ENCODE measurements at places on chromosomes 3 and 15.

DNA sequence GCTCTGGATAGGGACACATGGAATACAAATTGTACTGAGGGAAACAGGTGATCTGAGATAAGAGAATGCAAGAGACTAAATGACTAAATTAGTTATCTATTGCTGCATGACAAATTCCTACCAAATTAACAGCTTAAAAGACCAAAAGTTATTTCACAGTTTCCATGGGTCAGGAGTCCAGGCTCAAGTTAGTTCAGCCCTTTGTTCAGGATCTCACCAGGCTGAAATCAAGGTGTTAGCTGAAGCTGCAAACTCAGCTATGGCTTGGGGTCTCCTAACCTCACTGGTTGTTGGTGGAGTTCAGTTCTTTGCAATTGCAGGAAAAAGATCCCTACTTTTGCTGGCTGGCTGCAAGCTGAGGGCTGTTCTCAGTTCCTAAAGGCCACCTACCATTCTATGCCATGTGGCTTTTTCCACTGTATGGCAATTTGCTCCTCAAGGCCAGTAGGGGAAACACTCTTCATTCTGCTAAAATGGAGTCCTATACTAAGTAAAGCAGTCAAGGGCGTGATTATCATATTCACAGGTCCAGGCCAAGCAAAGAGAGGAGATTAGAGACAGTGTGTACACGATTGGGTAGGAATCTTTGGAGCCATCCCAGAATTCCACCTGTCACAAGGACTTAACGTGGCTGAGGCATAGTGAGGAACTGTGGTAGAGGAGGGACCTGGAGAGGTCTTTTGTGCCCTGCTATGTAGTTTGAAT, 53.7 kb downstream of the THRB start:
- no peak for DNase-seq

GRCh38 chr3:94024385-94024784, 4.0 kb downstream of the STX19 start:
- no peak for DNase-seq

- no peak for DNase-seq
Measured at GRCh38 chr3:37920156-37920699, 58.5 kb downstream of the CTDSPL start.

- no peak for DNase-seq
Measured at GRCh38 chr3:156181509-156181908, 61.1 kb downstream of the KCNAB1 start.

- DNase-seq: no peak
Measured at GRCh38 chr15:78205856-78206255, 28.5 kb downstream of the ACSBG1 start.

DNA sequence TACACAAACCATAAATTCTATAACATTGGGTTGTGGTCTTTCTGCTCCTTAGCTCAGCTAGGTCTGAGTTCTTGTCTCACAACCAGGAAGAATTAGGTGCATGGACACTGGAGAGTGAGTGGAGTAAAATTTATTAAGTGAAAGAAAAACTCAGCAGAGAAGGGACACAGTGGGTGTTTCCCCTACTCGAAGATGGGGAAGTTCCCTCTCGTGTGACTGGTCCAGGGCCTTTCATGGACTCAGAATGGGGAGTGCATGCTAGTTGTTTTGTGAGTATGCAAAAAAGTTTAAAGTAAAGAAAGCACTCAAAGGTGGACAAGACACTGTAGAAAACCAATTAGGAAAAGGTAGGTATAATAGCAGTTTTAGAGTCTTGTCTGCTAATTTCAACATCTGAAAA, 215.5 kb upstream of the RORA start:
- no peak for DNase-seq

GRCh38 chr15:74123658-74124057, 6.7 kb upstream of the ISLR2 start:
- no peak for DNase-seq

- no peak for DNase-seq
Measured at GRCh38 chr15:43896543-43896942, 69.7 kb downstream of the WDR76 start.

DNA sequence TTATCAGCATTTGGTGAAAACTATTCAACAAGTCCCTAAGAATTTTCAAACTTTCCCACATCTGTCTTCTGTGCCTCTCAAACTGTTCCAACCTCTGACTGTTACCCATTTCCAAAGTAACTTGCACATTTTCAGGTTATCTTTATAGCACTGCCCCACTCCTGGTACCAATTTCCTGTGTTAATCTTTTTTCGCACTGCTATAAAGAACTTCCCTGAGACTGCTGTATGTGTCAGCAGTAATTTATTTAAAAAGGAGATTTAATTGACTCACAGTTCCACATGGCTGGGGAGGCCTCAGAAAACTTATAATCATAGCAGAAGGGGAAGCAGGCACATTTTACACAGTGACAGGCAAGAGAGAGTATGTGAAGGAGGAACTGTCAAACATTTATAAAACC, 310.9 kb upstream of the SLITRK3 start:
- no peak for DNase-seq

DNA sequence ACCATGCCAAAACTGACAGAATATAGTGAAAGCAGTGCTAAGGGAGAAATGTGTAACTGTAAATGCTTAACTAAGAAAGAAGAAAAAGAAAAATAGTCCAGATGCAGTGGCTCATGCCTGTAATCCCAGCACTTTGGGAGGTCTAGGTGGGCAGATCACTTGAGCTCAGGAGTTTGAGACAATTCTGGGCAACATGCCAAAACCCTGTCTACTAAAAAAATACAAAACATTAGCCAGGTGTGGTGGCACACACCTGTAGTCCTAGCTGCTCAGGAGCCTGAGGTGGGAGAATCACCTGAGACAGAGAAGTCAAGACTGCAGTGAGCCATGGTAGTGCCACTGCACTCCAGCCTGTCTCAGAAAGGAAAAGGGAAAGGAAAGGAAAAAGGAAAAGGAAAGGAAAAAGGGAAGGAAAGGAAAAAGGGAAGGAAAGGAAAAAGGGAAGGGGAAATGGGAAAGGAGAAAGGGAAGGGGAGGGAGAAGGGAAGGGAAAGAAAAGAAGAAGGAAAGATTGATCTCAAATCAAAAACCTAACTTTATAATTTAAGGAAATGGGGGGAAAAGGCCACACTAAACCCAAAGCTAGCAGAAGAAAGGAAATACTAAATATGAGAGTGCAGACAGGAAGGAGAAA, 20.3 kb downstream of the C3orf33 start:
- no peak for DNase-seq

DNA sequence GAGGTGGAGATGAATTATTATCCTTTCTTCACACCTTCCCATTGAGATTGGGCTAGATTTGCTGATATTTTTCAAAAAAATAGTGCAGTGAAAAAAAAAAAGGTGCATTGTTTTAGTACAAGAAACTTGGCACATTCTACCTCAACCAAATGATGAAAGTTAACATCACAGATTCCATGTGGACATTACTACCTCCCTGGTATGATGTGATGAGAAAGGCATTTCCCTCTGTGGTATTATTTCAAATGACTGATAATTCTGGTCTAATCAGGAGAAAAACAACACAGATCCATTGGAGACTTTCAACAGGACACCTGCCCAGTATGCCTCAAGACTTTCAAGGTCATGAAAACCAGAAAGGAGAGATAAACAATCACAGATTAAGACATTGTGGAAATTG, 313.4 kb downstream of the BCHE start:
- DNase-seq: no peak

DNA sequence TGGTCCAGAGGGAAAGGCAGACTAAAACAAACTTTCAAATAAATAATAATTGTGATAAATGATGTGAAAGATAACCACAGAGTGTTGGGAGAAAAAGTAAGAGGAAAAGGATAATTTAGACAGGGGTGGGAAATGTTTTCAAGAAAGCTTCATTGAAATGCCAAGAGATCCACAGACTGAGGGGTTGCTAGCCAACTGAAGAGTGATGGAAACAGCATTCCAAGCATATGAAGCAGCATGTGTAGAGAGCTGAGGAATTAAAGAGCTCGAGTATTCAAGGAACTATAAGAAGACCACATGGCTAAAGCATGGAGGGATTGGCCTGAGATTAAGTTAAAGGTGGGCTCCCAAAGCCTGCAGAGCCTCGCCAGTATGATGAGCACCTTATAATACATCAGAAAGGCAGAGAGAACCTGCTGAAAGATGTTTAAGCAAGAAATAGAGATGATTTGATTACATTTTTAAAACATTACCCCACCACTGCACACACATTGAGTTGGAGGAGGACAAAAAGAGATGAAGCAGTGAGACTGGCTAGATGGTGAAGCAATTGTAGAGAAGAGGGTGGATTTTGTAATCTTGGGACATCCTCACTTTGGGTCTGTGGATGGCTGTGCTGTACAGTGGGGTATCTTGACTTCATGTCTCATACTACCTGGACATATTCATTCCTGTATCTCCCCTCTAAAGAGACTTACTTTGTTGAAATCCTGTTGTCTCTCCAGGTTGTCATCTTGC, 100.8 kb downstream of the STAC start:
- no peak for DNase-seq

DNA sequence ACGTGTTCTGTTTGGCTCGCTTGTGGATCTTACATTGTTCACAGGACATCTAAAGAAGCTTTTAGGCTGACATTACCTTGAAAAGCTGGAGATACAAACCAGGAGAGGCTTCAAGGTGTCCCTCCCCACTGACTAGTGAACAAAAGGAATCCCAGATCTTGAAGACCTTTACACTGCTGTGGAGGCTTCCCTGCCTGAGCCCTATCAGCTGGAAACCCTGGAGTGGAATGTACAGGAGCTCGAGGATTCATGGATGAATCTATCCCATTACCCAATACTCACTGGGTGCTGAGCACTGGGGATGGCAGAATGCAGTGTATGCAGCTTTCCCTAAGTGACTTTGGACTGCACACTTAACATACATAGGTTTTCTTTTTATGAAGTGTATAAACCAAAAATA, 82.3 kb upstream of the MFGE8 start:
- DNase-seq: no peak

DNA sequence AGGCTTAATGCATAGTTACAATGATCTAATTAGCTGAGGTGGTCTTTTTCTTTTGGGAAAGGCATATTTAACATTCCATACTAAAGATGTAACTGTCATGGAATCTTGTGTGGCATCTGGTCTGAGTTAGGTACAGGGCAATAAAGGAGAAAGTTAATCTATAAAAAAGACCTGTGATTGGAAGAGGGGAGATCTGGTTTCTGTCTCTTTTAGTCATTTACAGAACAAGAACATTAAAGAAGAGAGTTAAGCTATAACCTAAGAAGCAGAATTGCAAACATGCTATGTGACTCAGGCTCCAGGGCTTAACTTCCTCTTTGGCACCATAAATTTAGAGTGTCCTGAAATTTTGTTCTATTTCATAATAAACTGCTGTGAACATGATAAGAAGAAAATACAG, 47.2 kb upstream of the MME start:
- DNase-seq: no peak

DNA sequence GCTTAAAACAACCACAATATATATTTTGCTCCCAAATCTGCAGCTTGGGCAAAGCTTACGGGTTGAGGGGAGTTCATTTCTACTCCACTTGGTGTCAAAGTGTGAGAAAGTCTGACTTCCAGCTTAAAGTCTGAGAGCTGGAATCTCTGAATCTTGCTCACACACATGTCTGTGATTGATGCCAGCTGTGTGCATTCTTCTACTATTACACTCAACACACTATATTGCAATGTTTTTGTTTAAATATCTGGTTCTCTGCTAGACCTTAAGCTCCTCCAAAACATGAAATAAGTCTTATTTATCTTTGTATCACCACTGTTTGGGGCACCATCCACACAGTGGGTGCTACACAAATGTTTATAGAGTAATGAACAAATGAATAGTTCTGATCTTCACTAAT, 36.7 kb upstream of the SECISBP2L start:
- no peak for DNase-seq

DNA sequence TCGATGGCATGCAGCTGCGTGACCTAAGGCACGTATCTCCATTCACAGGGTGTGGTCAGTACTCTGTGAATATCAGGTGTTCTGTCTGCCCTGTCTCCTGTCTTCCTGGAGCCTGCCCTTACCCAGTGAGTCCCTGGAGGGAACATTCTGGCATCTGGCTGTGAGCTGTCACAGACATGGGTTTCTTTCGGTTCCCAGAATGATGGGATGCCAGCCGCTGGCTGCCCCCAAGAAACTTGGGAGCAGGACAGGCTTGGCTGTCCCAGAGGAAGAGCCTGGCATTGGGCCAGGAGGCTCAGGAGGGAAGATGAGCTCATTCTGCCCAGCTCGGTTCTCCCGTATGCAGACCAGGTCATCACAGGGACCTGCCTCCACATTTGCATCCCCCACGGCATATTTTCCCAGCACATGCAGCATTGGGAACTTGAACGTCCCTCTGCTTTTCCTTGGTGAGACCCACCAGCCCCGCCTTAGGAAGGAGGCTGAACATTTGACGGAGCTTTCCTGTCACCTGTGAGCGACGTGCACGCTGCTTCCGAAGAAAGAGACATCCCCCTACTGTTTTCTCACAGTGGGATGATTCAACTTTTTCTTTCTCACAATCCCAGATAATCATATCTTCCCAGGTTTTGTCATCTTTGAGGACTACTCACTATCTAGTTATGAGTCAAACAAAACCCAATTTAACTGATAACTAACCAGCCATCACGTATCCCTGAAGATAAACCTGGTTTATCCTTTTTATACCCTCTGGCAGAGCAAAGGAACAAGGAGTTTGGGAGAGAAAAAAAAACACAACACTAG, 22.0 kb upstream of the PGPEP1L start:
- no peak for DNase-seq

DNA sequence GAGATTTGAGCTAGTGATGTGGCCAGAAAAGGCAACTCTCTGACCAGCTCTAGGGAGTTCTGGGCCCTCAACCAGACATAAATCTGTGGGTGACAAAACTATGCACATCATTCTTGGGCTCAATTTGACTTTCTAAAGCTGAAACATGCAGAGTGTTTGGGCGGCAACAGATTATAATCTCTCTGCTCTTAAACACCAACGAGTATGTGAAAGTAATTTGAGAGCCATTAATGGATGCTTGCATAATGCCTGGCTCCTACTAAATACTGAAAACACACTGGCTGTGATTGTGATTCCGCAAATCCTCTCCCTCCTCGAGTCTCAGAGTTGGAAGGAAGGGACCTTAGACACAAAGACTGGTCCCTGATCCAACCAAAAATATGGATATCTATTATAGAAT, 186.7 kb downstream of the UACA start:
- no peak for DNase-seq

DNA sequence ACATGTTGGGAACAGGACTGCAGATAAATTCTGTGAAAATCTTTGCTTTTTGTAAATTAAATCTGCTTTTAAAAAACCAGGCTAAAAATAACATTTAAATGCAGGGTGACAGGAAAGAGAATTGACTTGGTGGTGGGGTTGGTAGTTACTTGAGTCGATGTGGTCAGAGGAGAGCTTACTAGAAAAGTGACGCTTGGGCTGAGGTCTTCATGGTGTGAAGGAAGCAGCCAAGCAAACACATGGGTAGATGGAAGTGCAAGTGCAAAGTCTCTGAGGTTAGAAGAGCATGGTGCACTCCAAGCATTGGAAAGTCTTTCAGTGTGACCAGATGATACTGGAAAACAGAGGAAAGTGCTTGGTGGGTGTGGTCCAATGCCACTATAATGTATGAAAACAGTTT, 86.4 kb upstream of the THBS1 start:
- DNase-seq: no peak

GRCh38 chr15:27514526-27514925, 543.5 kb downstream of the GABRG3 start:
- no peak for DNase-seq

GRCh38 chr3:183917776-183918175, 33.1 kb upstream of the PARL start:
- no peak for DNase-seq
